ENCODE measurements at places on chromosomes 2 and 18. TPM values are rescaled to one million over a fixed set of nuclear protein-coding genes. Genes with fewer than 3 reads are reported as not detected.

GRCh38 chr18:34121200-34121721, 103.5 kb downstream of the NOL4 start:
- no peak for DNase-seq

- no peak for DNase-seq
Observed at GRCh38 chr2:54995553-54995952, 54.7 kb downstream of the RTN4 start.

GRCh38 chr18:48719974-48720654, 181.3 kb downstream of the CTIF start:
- DNase-seq, result no peak

DNA sequence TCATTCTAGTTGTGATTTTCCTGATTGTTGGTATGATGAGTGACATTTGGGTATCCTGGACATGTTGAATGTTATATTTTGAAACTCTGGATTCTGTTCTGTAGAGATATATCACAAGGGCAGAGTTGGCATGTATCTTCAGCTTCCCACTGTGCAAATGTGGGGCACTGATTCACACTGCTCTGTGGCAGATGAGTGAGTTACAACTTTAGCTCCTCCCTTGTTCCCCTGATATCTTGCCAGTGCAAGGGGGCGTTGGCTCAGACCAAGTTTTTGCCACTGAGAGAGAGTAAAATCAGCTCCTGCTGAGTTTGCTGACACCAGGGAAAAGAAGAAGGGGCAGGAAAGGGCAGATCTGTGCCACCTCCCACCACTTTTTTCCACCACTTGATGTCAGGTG, 199.6 kb upstream of the MMADHC start:
- DNase-seq, result no peak

- DNase-seq, result no peak
Observed at GRCh38 chr18:24985586-24985985, 366.4 kb downstream of the ZNF521 start.

DNA sequence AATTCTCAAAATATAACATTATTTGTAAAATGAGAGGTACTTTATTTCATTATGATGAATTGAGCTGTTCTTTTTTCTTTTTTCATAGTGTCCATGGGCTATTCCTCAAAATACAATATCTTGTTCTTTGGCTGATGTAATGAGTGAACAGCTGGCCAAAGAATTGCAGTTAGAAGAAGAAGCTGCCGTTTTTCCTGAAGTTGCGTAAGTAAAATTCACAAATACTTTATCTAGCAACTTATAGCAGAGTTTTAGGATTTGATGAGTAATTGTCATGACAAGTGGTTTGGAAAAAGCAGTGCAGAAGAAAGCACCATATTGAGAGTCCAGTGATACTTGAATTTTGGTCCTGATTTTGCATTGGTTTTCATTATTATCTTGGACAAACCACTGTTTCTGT, 9.8 kb downstream of the RIOK3 start:
- no peak for DNase-seq

DNA sequence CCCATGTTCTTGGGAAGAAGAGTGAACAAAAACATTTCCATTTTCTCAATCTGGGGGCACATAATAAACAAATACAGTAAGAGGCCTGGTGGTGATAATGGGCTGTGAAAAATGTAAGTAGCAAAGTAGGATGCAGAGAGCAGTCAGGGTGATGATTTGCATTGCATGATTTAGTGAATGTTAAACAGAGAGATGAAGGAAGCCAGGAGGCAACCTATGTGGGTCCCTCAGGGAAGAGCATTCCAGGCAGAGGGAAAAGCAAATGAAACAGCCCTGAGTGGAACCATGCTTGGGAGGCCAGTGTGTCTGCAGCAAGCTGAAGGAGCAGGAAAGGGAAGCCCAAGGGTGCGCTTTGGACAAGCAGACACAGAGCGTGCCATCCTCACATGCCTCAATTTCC, 5.4 kb downstream of the VIT start:
- no peak for DNase-seq

GRCh38 chr2:171178993-171179392, 18.3 kb upstream of the TLK1 start:
- DNase-seq, result no peak

- no peak for DNase-seq
Observed at GRCh38 chr18:28123401-28124030, 53.4 kb downstream of the CDH2 start.

- no peak for DNase-seq
Observed at GRCh38 chr18:36281936-36282335, 15.6 kb upstream of the FHOD3 start.

DNA sequence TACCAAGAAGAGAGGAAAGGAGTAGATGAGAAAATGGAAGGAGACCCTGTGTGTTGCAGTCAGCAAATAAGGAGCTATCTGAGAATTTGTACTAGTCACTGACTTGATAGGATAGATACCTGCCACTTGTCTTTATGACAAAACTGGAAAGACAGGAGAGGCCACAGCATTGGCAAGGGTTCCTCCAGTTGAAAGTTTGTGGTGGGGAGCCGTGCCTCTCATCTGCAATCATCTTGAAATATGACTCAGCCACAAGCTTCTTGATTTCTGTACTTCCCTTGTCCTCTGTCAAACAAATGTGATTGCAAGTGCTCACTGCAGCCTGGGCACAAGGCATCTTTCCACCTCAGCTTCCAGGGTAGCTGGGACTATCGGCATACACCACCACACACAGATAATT, 99.1 kb downstream of the GREB1L start:
- no peak for DNase-seq

- no peak for DNase-seq
Observed at GRCh38 chr18:48073211-48073930, 142.9 kb upstream of the SMAD2 start.

- DNase-seq, result no peak
Observed at GRCh38 chr2:182521453-182522404, 94.9 kb upstream of the PDE1A start.

DNA sequence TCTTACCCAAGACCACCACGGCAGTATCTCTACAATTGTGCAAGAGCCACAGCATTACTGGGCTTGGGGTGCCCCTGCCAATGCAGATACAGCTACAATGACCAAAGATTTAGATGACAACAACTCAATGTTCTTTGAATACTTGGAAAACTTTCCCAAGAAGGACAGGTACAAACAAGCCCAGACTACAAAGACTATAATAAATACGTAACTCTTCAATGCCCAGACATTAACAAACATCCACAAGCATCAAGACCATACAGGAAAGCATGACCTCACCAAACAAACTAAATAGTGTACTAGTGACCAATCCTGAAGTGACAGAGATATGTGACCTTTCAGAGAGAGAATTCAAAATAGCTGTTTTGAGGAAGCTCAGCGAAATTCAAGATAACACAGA, 62.8 kb downstream of the ICA1L start:
- DNase-seq, result no peak

DNA sequence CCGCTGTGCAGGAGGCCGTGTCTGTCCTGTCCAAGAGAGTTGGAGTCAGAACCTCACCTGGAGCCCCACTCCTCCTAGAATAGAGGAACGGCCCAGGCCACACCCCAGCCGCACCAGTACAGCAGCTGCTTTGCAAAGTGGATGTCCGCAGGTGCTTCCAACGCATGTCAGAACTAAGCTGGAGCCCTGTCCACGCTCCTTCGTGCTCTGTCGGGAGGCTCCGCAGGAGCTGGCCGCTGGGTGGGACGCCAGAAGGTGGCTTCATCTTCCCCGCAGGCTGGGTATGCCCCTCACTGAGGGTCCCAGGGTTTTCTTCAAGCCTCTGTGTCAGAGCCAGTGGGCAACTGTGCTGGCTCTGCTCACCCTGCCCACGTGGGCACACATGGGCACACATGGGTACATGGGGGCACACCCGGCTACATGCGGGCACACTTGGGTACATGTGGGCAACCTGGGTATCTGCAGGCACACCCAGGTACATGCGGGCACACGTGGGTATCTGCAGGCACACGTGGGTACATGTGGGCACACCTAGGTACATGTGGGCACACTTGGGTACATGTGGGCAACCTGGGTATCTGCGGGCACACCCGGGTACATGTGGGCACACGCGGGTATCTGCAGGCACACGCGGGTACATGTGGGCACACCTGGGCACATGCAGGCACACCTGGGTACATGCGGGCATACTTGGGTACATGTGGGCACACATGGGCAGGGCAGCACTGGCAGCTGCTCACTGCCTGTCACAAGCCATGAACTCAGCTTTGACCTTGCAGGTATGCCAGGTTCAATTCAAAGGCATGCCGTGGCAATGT, 67.1 kb upstream of the CTDP1 start:
- no peak for DNase-seq

DNA sequence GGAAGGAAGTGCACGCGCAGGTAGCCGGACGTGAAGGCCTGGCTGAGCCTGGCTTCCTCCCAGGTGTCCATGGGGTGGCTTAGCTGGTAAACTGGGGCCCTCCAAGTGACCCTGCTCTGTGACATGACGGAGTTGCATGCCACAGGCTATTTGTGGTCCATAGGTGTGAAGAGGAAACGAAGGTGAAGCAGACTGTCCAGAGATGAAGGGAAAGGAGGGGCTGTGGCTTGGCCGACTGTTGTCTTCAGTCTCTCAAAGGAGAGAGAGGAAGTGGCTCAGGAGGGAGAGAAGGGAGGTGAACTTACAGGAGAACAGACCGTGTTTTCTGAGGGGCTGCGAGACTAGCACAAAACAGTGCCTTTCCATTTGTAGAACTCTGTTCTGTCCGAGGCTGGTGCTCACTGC, 19.3 kb downstream of the INPP5D start:
- peak; percentile 56 for DNase-seq

DNA sequence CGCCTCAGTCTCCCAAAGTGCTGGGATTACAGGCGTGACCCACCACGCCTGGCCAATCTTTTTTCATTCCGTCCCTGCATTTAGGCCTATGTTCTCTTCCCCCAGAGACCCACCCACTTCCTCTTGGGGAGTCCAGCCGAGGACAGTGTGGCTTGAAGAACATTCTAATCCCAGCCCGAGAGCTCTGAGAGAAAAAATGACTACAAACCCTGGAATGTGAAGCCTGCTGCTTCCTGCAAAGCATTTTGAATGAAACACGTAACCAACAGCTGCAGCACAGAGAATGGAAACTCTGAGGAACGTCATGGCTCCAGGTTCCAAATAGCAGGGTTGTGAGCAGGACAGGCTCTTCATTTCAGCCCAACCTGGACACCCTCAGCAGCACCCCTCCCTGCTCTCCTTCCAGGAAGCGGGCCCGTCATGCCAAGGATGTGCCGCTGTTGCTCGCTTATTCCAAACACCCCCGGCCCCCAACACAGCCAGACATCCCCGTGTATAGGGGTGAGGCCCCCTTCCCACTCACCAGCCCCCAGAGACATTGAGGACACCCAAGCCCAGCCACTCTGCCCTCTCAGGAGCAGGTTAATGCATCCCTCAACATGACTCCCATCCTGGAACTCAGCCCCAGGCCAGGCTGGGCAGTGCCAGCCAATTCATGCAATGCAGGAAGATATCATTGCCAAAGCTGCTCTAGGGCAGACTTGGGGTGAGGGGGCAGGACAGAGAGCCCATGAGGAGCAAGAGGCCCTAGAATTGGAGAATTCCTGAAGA, 139.8 kb downstream of the ZFP36L2 start:
- peak; percentile 47 for DNase-seq

DNA sequence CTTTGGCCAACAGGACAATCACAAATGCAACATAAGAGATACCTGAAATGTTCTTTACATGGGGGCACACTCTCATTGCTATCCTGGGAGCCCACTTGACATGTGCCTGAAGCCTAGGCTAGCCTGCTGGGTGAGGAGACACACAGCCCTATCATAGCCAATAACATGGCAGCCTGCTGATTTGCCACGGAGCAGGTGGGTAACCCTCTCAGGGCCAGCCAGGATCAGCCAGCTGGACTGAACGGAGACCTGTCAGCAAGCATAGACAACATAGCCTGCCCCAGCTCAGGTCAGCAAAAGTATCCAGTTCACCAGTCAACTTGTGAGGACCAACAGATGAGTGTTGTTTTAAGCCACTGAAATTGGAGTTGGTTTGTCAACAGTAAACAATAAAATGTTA, 566.5 kb downstream of the DCDC2C start:
- no peak for DNase-seq

Gene RAB17
- 104 TPM for total RNA-seq

Gene UGT1A6
- 16.1 TPM for total RNA-seq

Gene POTEJ
- not detected for total RNA-seq

Gene CAPN10
- total RNA-seq, result 41.9 TPM

Gene HOXD13
- total RNA-seq, result not detected

Gene KCNG2
- total RNA-seq, result not detected

Gene CRACDL
- 21.3 TPM for total RNA-seq

Gene PAIP2B
- 1.2 TPM for total RNA-seq

Gene ATOH8
- 14.3 TPM for total RNA-seq

Gene FBXO48
- total RNA-seq, result 0.60 TPM

Data from transverse colon (tissue), 4 donors.